ENCODE measurements at places on chromosomes 3 and 15.

GRCh38 chr3:137514853-137515252, 249.3 kb upstream of the SOX14 start:
- DNase-seq = no peak

DNA sequence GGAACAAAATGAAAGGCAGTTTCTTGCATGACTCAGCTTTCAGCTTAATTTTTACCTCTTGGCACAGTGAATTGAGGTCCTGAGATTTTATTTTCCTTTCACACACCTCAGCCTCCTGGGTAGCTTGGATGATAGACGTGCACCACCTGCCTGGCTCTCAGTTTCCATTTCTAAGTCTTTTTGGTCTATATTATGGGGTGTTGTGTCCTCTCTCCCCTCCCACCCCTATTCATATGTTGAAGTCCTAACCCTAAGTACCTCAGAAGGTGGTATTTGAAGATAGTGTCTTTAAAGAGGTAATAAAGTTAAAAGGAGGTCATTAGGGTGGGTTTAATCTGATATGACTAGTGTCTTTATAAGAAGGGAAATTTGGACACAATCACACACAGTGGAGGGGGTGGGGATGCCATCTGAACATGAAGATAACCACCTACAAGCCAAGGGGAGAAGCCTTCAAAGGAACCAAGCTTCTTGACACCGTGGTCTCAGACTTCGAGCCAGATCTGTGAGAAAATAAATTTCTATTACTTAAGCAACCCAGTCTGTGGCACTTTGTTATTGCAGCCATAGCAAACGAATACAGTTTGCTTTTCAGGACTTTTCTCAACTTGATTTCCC, 85.2 kb downstream of the STRIT1 start:
- DNase-seq = no peak

GRCh38 chr3:143207338-143207961, 87.9 kb downstream of the CHST2 start:
- no peak for DNase-seq

DNA sequence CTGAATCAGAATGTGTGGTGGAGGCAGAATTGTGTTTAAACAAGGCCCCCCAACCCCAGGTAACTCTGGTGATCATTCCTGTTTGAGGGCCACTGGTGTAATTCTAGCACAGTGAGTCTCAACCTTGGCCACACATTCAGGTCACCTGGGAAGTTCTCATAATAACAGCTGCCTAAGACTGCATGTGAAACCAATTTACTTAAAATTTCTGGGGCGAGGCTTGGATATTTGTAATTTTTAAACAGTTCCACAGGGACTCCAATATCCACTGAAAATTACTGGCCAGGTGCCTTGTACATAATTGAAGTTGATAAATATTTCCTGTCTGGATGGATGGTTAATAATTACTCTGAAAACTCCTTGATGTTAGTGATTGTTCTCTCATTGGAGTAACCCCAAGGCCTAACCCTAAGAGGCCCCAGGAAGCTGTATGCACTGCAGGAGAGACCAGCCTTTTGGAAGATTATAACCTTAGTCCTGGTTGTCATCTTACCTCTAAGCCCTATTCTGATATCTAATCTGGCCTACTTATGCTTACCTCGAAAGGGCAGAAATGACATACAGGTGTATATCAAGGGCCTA, 25.7 kb upstream of the EPHB1 start:
- DNase-seq = no peak

DNA sequence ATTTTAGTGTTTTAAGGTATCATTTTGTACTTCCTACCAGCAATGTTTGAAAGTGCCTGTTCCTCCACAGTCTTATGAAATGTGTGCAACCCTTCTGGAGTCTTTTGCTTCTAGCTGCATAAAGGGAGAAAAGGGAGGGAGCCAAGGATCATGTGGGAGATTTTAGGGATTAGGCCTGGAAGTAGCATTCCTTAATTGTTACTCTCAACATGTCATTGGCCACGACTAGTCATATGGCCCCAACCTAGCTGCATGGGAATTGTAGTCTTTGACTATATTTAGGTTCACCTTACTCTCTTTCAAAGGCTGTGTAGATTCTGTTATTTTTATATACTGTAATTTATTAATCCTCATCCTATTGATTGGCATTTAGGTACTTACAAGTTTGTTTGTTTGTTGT, 14.9 kb downstream of the CRTAP start:
- no peak for DNase-seq

GRCh38 chr3:14976317-14976716, 28.9 kb downstream of the NR2C2 start:
- DNase-seq = no peak

DNA sequence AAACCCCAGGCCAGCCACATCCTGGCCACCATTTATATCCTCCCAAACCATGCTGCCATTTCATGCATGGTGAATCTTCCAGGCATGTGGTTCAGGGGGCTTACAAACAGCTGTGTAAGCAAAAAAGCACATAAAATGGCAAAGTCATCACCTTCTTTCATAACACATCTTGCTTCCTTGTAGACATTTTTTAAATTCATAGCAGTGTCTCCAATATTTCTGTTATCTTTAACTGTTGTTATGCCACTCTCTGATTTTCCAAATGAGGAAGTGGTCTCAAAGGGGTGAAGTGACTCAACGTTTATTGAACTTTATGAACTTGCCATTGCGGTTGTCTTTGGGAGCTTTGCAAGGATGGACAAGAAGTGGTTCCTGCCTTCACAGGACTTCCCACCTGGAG, 264.4 kb downstream of the MEX3B start:
- no peak for DNase-seq

GRCh38 chr3:156720826-156721225, 46.4 kb downstream of the TIPARP start:
- DNase-seq = no peak

DNA sequence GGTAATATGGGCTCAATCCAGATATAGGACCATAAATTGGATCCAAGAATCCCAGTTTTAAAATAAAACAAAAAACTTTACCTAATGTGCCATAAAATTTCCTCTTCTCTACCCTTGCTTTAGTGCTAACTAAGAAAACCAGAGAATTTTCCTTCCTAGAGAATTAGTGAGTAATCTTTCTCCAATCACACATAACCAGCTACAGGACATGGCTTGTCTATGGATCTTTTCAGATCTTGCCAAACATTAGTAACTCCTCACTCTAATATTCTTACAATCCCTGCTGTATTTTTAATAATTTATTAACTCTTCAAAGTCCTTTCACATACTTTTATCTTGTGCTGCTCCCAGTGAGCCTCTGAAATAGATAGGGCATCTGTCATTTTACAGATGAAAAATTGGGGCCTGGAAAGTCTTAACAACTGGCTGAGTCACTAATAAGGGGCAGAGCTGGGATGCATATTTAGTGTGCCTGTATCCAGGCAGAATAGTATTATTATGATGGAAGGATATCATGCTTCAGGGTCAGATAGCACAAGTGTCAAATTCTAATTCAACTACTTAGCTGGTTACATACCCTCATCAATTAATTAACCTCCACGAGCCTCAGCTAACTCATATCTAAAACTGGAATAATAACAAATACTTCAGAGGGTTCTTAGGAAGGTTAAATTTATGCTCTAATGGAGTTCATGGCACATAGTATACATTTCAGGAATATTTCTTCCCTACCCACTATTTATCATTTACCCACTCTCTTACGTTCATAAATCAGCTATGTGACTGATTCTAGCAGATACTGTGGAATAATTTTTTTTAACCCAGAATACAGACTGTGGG, 5.6 kb downstream of the ZBED2 start:
- no peak for DNase-seq

DNA sequence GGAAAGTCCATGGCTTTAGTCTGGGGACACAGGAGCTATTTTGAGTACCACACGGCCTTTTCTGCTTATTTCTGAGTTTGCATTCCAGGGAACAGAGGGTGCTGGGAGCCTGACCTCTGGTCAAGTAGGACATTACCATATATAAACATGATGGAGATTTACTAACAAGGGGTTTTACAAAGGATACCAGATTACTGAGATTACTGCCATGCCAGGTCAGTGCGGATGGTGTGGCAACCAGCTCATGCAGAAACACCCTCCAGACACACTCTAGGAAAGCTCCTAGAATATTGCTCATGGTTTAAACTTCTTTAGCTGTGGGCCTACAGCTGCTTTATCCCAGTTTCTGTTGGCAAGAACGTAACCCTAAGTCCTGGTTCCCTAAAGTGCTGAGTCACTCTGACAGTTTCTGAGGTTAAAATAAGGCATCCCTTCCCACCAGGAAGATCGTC, 54.3 kb upstream of the AGTR1 start:
- no peak for DNase-seq

- no peak for DNase-seq
These were observed 112.2 kb downstream of the RARB start for GRCh38 chr3:25540273-25540672.

GRCh38 chr15:40045572-40046217, 6.7 kb upstream of the SRP14 start:
- no peak for DNase-seq

DNA sequence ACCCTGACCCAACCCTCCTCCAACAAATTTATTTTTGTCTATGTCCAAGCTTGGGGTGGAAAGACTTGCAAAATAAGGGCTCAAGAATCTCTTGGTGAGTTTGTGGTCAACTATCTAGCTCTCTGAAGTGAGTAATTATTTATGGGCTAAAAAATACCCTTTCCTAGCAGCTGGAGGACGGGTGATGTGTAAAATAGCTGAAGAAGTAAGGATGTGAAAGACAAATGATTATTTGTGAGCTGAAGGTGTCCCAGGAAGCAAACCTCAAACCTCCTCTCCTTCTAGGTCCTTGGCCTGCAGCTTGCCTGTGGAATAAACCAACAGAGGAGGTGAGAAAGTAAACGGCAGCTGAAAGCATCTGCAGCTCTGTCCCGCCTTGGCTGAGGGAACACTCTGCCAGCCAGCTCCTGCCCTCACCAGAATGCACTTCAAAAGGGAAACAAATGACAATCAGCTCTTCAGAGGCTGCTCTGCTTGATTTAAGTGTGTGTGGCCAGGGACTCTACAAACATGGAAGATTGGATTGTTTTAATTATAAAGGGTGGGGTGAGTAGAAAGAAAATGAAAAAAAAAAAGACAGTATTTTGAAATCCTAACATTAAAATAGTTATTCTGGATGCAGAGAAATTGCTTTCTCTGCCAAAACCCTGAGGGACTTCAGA, 60.3 kb downstream of the TM4SF4 start:
- no peak for DNase-seq

DNA sequence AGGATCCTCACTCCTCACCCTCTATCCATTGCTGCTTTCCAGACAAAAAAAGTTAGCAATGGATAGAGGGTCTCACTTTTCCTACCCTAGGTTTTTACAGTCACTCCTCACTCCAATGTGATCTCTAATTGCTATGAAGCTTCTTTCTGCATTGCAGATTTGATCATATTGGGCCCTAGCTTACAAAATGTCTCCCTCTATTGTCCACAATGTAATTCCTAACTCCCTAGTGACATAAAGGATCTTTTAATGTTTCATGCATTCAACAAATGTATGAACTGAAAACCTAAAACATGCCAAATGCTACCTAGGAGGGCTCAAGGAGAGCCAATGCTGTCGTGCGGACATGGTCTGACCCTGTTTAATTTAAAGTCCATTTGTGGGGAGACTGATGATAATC, 234.8 kb downstream of the CADM2 start:
- DNase-seq = no peak

DNA sequence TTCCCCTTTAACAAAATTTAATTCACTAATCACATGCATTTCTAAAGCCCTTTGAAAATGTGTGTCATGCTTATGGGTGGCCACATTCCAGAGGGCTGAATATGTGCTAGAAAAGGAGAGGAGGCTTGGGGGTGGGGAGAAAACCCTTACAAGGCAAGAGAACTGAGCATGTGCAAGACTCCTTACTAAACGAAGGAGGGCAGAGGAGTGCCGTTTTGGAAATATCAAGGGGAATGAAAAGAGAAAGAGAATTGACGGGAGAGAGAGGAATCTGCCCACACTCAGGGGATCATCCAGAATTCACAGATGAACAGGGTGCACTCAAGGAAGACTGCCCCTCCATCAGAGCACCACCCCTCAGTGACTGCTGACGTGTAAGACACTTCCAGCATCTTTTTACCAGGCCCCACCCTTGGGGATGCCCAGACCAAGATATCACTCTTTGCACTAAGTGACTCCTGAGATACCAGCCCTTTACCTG, 37.9 kb upstream of the TSC22D2 start:
- DNase-seq = no peak
